ENCODE measurements at places on chromosomes 3 and 15. TPM values are rescaled to one million over a fixed set of nuclear protein-coding genes. Genes with fewer than 3 reads are reported as not detected.

DNA sequence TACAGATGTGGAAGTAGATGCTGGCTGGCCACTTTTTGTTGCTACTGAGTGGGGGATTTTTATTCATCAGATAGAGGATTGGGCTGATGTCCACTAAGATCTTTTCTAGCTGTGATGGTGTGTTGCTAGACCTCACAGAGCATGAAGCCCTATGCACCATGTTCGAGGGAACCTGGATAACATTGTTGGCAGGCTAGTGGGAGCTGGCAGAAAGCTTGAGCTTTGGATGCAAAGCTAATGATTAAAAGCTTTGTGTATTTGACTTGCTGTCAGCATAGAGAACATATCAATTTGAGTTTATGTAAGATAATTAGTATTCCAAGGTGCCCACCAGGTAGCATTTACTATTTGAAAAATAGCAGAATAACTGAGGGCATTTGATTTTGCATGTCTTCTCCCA is 59.1 kb downstream of the ST6GAL1 start:
- no peak for DNase-seq

- no peak for DNase-seq
These were observed 379.9 kb upstream of the KCNMB2 start for GRCh38 chr3:178156301-178156700.

DNA sequence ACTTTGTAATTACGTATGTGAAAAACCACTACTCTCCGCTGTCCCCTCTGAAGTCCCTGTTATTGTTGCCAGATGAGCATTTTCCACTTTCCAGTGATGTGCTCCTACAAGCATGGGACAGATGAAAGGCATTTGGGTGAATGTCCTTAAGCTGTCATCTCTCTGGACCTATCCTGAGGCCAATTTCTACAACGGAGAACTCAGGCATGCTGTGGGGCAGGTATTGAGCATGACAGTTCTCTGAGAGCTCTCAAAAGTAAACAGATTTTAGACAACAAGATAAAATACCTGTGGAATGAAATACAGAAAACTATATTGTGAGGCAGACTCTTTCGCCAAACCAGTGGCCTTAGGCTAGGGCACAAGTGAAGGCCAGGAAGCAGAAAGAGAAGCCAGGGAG is 656.5 kb upstream of the NR2F2 start:
- DNase-seq = no peak

GRCh38 chr15:53130943-53131342 is 340.8 kb upstream of the ONECUT1 start:
- no peak for DNase-seq

DNA sequence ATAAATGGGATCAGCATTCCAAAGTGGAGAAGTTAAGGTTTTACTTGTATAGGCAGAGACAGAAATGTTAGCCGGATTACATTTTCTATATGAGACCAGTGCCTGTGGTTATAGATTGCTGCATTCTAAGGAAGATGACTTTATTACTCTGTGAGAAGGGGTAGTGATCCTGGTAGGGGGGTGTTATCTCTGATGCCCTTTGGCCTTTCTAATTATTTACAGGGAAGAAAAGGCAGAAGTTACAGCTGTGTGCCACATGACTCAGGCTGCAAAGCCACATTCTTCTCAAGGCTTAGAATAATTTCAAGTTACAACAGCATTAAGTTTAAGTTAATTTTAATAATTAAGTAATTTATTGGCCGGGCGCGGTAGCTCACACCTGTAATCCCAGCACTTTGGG is 2.2 kb upstream of the TMC3 start:
- no peak for DNase-seq

GRCh38 chr15:26182441-26182840 is 319.3 kb upstream of the ATP10A start:
- DNase-seq = no peak

GRCh38 chr15:29538044-29538443 is 268.4 kb upstream of the NSMCE3 start:
- no peak for DNase-seq

- no peak for DNase-seq
These were observed 118.5 kb downstream of the MYLK start for GRCh38 chr3:123765475-123766128.

DNA sequence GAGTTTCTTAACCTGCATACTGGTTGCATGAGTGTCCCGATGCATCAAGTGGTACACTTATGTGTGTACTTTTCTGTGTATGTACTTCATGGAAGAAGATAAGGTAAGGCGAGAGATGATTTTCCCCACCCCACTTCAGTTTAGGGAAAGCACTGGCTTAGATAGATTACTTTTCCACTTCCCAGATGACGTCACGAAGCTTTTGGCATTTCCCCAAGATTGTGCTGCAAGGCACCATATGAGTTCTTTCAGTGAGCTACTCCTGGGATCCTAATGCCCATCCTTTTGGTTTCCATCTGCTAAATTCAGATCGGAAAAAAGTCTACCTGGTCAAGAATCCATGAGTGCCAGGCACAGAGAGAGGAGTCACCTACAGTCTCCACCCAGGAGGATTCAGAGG is 4.5 kb downstream of the IL17RB start:
- no peak for DNase-seq

DNA sequence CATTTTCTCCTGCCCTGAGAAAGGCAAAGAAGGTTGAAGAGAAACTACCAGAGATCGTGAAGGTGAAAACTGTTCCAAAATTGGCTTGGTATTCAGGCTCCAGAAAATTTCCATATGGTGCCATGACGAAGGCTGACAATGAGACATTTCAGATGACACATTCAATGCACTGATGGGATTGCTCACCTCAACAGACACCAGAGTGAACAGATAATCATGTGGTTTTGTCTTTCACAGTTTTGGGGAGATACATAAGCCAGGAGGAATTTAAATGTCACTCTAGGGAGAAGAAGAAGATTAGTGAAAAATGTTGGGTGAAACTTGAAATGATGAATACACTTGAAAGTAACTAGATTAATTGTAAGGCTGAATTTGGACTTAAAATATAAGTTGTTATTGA is 339.7 kb upstream of the EPHA3 start:
- DNase-seq = peak; percentile 28

DNA sequence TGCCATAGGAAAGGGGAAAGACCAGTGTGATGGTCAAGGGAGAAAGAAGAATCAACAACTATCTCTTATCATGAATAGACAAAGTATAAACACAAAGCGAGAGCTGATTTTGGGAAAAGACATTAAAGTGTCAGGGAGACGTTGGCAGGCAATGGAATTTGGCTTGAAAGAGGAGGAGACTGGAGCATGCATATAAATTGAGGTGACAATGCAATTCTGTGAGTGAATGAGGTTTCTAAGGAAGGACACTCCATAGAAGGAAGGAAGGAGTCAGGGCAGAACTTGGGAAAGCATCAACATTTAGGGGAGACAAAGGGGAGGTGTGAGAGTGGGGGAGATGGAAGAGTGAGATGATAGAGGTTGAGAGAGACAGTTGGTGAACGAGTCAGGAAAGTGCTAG is 543.0 kb upstream of the TBL1XR1 start:
- DNase-seq = no peak

DNA sequence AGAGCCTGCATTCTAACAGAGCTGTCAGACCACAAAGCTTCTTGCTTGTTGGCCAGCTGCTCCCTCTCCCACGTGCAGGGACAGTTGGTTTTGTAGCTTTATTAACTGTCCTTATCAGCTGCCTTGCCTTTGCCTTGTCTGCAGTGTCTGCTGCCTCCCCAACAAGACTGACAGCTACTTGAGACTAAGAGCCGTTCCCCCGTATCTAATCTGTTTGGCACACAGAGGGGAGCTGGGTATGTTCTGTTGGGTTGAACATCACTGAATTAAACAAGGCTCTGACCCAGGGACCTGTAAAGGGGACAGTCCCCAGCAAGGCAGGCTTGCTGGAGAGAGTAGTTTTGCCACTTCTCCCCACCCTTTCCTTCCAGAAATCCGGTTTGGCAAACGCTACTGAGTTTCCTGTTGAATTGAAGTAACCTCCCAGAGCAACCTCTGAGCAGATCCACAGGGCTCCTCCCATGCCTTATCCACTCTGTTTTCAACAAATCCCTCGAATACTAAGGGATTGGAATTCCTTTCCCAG is 116.1 kb downstream of the ANP32A start:
- no peak for DNase-seq

GRCh38 chr3:195808741-195809290 is 2.9 kb downstream of the MUC4 start:
- DNase-seq = no peak

DNA sequence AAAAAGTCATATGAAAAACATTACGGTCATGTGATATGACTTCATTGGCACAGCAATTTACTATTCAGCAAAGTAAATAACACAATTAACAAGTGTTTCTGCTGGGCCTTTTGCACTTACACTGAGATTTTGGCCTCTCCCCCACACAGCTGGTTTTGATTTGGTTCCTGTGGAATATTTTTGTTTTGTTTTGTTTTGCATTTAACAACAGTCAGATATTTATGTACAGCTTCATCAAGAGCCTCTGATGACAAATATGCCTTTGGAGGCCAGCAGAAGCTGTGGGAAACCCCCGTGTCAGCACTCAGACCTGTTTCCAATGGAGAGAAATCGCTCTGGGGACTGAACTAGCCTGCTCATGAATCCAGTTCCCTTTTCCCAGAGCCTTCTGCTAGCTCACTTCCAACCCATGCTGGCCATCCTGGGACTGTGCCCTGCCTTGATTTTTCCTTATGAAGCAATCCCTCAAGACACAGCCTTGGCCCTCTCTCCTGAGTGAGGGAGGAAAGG is 161.9 kb downstream of the ATG7 start:
- DNase-seq = no peak

DNA sequence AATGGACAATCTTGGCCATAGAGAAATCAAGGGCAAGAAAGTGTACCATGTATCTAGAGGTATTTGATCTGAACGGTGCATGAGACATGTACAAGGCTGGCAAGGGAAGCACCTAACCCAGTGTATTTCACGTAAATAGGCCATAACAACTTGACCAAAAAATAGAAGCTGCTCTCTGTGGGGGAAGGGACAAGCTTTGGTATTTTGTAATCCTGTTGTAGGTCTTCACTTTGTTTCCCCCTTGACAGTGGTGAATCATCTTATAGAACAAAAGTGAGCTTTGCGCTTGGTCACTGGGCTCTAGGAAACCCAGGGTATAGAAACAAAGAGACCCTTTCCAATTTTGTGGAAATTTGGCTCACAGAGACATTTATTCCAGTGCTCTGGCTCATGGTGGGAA is 21.0 kb downstream of the LARS2 start:
- no peak for DNase-seq

- no peak for DNase-seq
These were observed 413.6 kb upstream of the ADAMTS9 start for GRCh38 chr3:65101450-65101849.

TMCO5A gene
- not detected for total RNA-seq

TBC1D21 gene
- total RNA-seq = not detected

RTP4 gene
- total RNA-seq = 0.19 TPM

PLXND1 gene
- total RNA-seq = 2.3 TPM

TUSC7 gene
- total RNA-seq = not detected

COL6A5 gene
- not detected for total RNA-seq

TLR9 gene
- total RNA-seq = not detected

HES1 gene
- total RNA-seq = 33.0 TPM

GPR156 gene
- total RNA-seq = 1.2 TPM

PCSK6 gene
- 6.1 TPM for total RNA-seq

C3orf20 gene
- 0.17 TPM for total RNA-seq

FOXB1 gene
- not detected for total RNA-seq

ESYT3 gene
- 2.8 TPM for total RNA-seq

VGLL3 gene
- total RNA-seq = 33.2 TPM

UTS2B gene
- total RNA-seq = not detected

CDHR4 gene
- 0.40 TPM for total RNA-seq

ARPP21 gene
- total RNA-seq = not detected

Data from mammary epithelial cell (primary cell).